ENCODE measurements at places on chromosomes 1 and 21.

DNA sequence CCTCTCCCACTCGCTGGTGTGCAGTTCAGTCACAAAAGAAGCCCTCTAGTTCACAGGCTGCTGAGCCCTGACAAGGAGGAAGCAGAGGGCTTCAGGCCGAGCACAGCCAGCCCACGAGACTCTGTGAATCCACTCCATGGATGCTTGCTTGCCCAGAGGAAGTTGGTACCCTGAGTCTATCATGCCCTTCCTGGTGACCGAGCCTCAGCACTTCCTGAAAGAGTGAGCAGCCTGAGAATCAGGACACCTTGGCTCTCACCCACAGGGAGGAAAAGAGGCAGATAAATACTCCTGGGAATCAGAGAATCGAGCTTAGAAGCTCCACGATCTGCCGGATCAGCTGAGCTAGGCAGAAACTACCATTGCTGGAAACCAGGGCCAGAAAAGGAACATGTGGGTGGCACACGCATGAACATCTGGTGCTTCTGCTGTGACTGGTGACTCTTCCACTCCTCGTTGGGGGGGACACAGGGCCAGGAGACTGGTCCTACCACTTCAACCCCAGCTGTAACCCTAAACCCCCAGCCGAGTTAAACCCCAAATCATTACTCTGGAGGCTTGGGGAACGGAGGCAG, 376.3 kb upstream of the CAMK1G start:
- DNase-seq, result no peak

- no peak for DNase-seq
These were observed 189.5 kb downstream of the SIPA1L2 start for GRCh38 chr1:232440325-232441035.

- no peak for DNase-seq
These were observed 1.2 kb downstream of the RNASEL start for GRCh38 chr1:182587666-182588499.

DNA sequence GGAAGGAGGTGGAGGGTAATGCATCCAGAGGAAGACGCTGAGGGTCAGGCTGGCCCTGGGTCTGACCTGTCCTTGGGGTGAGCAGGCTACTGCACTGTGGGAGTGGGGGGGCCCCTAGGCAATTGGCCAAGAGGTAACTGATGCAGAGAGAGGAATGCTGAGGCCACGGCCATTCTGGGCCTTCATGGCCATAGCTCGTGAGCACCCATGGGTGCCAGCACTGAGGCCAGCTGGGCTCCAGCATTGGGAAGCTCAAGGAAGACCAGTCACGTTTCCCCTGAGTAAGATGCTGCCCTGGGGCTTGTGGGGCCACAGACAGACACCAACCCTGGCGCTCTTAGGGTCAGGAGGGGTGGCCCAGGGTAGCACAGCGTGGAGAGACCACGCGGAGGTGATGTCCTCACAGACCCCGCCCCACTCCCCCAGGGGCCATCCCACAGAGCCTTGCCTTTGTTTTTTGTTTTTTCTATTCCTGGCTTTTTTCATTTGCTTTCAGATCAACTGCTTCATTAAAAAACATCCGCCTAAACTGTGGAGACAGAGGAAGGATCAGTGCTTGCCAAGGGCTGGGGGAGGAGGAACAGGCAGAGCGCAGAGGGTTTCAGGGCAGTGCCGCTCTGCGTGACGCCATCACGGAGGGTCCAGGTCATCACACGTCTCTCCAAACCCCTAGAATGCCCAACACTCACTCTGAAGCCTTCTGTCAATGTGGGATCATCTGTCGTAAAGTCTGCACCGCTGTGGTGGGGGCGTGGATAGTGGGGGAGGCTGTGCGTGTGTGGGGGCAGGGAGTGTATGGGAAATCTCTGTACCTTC, 61.1 kb downstream of the SIK1 start:
- DNase-seq, result no peak

- no peak for DNase-seq
These were observed 494.7 kb upstream of the ADGRL2 start for GRCh38 chr1:81305997-81306452.

DNA sequence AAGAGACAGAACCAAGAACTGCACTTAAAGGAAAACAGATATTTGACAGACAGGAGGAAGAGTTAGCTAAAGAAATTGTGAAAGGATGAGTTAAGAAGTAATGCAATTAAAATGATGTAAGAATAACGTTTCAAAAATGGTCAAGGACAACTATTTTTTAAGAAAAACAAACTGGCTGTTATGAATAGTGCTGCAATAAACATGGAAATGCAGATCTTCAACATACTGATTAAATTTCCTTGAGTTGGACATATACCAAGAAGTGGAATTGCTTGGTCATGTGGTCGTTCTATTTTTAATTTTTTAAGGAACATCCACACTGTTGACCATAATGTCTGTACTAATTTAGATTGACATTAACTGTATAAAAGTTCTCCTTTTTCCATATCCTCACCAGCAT, 23.1 kb upstream of the PHTF1 start:
- no peak for DNase-seq

- no peak for DNase-seq
These were observed 589.7 kb downstream of the SMYD3 start for GRCh38 chr1:245917403-245917802.

DNA sequence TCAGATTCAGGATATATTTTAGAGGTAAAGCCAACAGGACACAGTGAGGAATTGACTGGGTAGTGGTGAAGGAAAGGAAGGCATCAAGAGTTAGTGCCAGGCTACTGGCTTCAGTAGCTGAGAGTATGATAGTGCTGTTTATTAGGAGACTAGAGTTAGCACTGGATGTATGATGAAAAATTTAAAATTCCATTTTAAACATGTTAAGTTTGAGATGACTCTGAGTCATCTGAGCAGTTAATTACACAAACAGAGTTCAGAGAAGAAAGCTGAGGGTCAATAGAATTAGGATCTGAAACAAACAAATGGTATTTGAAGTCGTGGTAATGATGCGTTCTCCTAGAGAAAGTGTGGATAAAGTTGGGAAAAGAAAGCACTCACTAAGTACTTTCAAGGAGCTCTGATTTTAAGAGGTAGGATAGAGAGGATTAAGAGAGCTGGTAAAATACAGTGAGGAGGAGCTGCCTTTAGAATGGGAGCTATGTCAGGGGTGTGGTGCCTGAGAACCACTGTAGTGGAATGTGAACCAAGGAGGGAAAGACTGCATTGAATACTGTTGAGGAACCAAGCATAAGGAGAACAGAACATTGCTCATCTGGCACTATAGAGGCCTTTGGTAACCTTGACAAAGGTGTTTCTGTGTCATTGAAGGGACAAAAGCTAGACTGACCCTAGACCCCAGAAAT, 21.7 kb upstream of the SHCBP1L start:
- DNase-seq, result no peak

DNA sequence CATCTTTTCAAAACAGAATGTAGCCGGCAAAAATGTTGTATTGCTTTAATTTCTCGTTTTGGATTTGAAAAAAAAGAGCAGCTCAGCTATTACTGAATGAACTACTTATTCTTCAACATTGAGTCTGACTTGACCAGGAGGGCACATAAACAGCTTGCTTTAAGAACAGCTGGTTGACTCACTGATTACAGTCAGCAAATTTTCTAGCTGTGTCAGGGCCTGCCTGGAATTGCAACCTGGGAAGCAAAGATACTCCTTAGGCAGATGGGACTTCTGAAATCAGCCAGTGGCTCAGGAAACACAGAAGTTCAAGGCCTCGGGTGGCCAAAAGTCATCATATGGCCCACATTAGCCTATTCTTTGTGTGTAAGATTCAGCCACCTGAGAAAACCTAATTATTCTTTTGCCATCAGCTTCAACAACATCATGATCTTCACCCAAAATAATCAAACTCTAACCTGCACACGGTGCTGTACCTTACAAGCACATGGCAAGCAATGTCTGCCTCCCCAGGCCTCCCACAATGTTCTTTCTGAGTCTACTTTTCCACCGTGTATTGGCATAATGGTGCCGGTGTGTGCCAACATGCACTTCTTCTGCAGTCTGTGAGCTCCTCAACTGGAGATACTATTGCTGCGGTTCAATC, 307.2 kb downstream of the HHIPL2 start:
- no peak for DNase-seq

All from Right ventricle myocardium superior (tissue), 1 donor.